WTC11 (cell line): ENCODE measurements at places on chromosomes 7 and 10. TPM values are rescaled to one million over a fixed set of nuclear protein-coding genes. Genes with fewer than 3 reads are reported as not detected.

DNA sequence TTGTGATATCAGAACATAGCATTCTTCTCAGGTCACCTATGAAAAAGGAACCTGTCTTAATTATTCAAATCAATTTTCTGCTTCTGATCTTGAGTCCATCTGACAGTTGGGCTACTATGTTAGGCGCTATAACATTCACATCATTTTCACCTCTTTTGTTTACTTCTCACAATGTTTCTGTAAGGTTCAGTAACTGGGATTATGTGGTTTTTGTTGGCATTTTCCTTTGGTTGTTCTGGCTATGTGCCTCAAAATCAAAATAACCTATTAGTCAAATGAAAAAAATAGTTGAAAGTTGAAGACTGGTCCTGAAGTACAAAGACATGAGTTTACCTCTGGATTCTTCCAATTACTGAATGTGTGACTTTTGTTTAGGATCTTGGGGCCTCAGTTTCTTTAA is 221.3 kb upstream of the SMIM30 start:
- no peak for DNase-seq

Gene HNRNPA2B1
- total RNA-seq: 1,081 to 1,101 TPM (median 1,097 TPM) in 3 replicates

- DNase-seq: no peak
Observed at GRCh38 chr7:108014215-108014614, 11.3 kb upstream of the LAMB1 start.

DNA sequence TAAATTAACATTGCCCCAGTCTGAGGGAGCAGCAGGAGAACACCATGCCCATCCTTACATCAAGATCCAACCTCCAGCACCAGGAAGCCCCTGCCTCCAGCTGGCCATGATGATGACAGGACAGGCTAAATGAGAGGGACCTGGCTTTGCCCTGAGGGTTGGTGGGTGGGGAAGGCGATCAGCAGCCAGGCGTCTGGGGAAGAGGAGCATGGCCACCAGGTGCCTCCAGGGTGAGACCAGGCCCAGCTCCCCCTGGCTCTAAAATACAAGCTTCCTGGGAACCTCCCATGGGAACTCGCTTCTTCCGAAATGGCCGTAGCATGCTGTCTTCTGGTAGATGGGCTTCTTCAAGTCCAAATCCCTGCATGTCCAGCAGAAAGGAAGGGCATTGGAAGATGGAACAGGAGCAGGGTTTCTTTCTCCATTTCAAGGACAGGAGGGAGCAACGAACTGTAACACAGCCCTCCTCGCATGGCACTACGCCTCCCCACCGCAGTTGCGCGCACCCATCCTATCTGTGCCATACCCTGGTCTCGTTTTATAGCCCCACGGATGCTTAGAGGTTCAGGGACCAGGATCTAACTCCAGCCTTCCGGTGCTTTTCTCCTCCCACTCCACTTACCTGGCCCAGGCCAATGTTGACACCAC is 15.8 kb downstream of the MAT1A start:
- DNase-seq: no peak

Gene MYL10
- not detected in 3 replicates for total RNA-seq

Gene CCT6A
- total RNA-seq: 208 to 246 TPM (median 209 TPM) in 3 replicates
